ENCODE measurements at places on chromosomes 1 and 21.

- DNase-seq, result no peak
Observed at GRCh38 chr1:164609089-164609488, 50.1 kb downstream of the PBX1 start.

DNA sequence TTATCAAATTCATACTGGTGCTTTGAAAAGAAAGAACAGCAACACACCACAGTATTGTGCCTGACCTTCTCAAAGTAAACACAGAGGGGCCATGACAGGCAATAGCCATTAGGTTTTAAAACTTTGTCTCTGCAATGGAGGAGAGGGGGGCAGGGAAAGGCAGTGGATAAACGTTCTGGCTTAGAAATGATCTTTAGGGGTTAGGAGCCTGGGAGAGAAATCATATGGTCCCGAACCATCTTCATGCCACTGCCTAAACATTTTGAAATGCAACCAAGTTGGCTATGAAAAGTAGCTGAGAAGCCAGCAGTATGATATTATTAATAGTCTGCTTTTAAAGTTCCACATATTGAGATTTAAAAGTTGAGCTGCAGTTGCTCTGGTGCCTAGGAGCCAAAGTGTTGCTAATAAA, 39.8 kb downstream of the PLPP3 start:
- DNase-seq, result no peak

GRCh38 chr1:201053155-201053860, 29.8 kb upstream of the KIF21B start:
- no peak for DNase-seq

- DNase-seq, result no peak
Observed at GRCh38 chr1:41641941-41642527, 157.6 kb upstream of the EDN2 start.

DNA sequence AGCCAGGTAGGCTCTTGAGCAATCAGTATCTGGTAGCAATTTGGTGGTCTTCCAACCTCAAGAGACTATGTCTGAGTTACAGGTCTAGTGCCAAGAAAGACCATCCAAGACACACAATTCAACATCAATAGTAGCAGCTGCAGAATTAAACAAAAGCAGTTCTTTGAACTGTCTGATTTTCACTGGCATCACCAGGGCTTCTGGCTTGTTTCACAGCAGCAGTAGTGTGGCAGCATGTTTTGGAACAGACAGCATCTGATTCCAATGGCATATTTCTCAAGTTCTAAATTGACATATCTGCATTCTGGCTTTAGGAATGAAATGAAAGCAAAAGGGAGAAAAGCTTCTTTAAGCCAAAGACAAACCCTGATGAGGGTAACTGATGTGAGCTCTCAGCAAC, 334.7 kb upstream of the PRMT6 start:
- DNase-seq, result no peak

DNA sequence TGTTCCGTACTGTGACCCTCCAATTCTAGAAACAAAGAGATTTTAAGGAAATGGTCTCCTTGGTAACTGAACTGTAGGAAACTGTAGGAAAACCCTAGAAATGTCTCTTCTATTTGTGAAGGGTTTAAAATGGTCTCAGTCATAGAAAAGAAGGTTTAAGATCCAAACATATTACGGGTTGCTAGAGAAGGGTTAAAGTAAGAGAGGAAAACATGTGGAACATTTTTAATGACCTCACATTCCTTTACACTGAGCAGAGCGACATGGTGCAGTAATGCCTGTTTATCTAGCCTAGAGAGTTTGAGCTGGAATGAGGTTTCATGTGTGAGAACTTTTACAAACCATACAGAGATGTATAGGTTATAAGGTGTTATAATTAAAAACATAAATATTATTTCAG, 36.9 kb upstream of the C1orf105 start:
- DNase-seq, result no peak

DNA sequence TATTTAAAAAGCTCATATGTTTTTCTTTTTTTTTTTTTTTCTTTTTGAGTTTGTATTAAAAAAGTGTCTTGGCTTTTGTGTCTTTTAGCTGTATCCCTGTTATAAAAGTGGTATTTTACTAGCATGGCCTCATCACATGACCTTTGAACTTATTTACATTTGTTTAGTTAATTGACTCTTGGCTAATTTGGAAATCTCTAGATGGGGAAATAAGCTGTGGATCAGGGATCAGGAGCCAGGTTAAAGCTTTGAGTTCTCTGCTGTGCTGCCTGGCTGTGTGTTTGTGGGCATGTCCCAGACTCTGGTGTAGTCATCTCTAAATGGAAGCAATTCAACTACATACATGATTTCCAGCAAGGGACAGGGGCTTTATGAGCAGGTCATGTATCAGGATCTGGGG, 56.5 kb downstream of the HHAT start:
- no peak for DNase-seq

- no peak for DNase-seq
Observed at GRCh38 chr1:2023187-2023586, 4.0 kb downstream of the GABRD start.

DNA sequence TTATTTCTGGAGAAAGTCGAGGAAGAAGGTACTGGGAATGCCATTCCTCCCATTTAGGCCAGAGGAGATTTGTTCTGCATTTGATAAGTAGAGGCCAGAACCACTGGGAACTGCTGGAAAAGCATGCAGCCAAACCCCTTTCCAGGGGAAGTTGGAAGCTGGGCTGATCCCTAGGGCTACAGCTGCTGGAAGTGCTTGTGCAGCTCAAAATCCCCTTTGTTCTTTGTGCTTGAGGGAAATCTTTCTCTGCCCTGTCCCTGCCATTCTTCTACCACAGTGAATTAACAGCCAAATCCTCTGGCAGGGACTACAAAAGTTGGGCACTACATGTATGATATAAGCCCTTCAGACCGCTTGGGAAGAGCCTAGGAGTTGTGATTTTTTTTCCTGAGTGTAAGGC, 734.1 kb downstream of the LRRIQ3 start:
- no peak for DNase-seq

DNA sequence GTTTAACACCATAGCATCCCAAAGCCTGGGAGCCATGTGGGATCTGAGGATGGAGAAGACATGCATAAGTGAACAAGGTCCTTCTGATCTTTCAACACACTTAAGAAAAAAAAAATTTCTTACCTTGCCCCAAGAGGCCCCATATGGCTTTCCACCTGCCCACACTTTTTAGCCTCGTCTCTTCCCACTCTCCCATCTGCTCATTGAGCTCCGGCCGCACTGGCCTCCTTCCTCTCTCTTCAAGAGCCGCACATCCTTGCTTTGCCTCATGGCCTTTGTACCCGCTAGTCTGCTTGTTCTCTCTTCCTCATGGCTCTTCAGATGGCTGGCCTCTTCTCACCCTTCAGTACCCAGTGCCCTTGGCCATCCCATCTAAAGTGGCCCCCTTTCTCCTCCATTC, 70.2 kb upstream of the PDE4B start:
- no peak for DNase-seq

DNA sequence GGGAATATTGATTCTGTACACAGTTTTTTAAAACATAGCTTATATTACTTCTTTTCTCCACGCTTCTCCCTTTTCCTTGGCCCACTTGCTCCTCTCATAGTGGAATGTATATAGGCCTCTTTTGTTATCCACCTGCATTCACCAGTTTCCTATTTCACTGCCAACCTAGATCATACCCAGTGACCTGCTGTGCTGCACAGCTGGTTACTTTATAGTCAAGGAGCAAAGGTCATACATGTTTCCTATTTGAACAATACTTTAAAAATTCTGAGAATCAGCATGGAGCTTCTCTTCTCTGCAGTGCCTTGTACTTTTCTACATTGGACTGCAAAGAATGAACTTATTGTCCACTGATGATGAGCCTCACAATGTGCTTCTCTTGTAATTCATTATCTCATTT, 4.3 kb upstream of the SLC35D1 start:
- DNase-seq, result no peak

DNA sequence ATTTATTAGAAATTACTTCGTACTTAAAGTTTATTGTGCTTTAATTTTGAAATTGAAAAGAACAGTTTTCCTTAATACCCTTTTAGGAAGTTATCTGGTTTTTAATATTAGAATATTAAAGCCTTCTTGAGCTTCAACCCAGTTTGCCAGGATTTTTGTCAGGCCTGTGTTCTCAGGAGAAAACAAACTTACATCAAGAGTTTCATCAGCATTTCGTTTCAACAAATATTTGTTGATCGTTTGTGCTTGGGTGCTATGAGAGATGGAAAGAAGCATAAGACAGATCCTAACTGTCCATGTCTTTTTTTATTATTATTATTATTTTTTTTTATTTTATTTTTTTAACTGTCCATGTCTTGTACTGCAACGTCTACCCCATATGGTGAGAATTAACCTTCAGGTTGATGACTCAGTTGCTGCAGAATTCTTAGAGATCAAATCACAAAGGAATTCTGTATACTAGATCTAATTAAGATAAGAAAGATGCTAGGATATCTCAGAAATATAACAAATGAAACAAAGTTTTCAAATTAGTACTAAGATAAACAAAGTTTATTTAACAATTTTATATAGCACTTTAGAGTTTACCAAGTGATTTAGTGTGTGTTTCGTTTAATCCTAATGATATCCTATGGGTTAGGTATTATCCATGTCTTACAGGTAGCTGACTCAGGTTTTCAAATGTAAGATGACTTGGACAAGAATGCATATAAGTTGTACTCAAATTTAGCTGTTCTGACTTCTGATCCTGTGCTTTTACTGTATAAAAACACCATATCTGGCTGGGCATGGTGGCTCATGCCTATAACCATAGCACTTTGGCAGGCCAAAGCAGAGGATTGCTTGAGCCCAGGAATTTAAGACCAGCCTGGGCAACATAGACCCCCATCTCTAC, 14.3 kb downstream of the FBXO28 start:
- DNase-seq, result no peak

DNA sequence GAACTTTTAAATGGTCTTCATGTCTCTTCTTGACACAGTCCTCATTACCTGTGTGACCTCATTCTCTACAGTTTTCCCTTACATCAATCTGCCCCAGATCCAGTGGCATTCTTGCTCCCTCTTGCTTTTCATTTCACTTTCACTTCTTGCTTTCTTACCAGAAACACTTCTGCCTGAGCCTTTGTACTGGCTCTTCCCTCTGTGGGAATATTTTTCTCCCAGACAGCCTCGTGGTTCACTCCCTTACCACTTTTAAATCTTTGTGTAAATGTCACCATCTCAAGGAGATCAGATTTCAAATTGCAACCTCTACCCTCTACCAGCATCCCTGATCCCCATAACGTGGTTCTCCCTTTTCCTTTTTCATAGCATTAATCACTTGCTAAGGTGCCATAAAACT, 73.2 kb downstream of the DISC1 start:
- no peak for DNase-seq

DNA sequence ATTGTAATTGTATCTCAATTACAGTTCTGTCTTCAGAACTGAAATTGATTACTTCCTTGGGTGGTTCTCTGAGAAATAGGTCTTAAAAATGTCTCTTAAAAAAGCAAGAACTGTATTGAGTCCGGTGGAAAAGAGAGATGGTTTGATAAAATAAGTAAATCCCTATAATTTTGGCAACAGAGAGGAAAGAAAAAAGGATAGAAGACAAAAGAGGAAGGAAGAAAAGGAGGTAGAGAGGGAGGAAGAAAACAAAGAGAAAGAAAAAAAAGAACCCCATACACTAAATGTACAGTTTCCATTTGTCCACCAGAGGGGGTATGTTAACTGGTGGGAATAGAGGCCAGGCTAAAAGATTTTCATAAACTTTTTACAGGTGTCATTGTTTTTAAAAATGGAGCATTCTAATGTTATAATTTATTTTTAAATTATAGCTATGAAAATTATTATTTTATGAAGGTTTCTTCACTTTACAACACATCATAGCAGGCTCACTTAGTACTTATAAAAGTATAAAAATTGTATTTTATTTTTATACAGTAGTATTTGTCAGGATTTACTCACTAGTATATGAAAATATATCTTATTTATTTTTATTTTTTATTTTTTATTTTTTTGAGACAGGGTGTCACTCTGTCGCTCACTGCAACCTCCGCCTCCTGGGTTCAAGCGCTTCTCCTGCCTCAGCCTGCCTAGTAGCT, 2.1 kb upstream of the UBE2T start:
- no peak for DNase-seq

GRCh38 chr1:203631946-203632345, 5.3 kb downstream of the ATP2B4 start:
- no peak for DNase-seq

Measured in smooth muscle cell of the brain vasculature (primary cell).